ENCODE measurements at places on chromosomes 4 and X. TPM values are rescaled to one million over a fixed set of nuclear protein-coding genes. Genes with fewer than 3 reads are reported as not detected.

MAGEA2 gene
- not detected for polyA plus RNA-seq

ZNF827 gene
- polyA plus RNA-seq, result 34.9 TPM

GLRA3 gene
- polyA plus RNA-seq, result 0.11 TPM

BST1 gene
- polyA plus RNA-seq, result 3.3 TPM

CDKN2AIP gene
- 29.9 TPM for polyA plus RNA-seq

SLC10A4 gene
- polyA plus RNA-seq, result 0.39 TPM

APLN gene
- polyA plus RNA-seq, result 4.4 TPM

MECP2 gene
- polyA plus RNA-seq, result 33.3 TPM

ADH1C gene
- 26.4 TPM for polyA plus RNA-seq

KLB gene
- polyA plus RNA-seq, result 0.51 TPM

RHOXF2B gene
- polyA plus RNA-seq, result 0.10 TPM

ENAM gene
- polyA plus RNA-seq, result 0.49 TPM

TRIM60 gene
- not detected for polyA plus RNA-seq

DMD gene
- 53.0 TPM for polyA plus RNA-seq

NR3C2 gene
- 17.1 TPM for polyA plus RNA-seq

HADH gene
- polyA plus RNA-seq, result 79.4 TPM

PABPC1L2A gene
- polyA plus RNA-seq, result not detected

CXorf49 gene
- polyA plus RNA-seq, result not detected

MAGEE1 gene
- polyA plus RNA-seq, result 5.3 TPM

LUZP4 gene
- polyA plus RNA-seq, result not detected

PDS5A gene
- polyA plus RNA-seq, result 72.1 TPM

TEX11 gene
- polyA plus RNA-seq, result not detected

REELD1 gene
- 0.81 TPM for polyA plus RNA-seq

GLOD5 gene
- 1.9 TPM for polyA plus RNA-seq

DYNLT3 gene
- 35.6 TPM for polyA plus RNA-seq

KCNE5 gene
- polyA plus RNA-seq, result 6.9 TPM

PAGE2B gene
- not detected for polyA plus RNA-seq

P2RY8 gene
- 0.56 TPM for polyA plus RNA-seq

BRS3 gene
- 0.08 TPM for polyA plus RNA-seq

PPARGC1A gene
- 3.9 TPM for polyA plus RNA-seq

ADAMTS3 gene
- polyA plus RNA-seq, result 7.0 TPM

RWDD4 gene
- polyA plus RNA-seq, result 35.5 TPM

FHDC1 gene
- 10.2 TPM for polyA plus RNA-seq

GABRG1 gene
- 2.1 TPM for polyA plus RNA-seq

VSIG4 gene
- polyA plus RNA-seq, result 5.7 TPM

ARHGEF6 gene
- 20.4 TPM for polyA plus RNA-seq

CLIC2 gene
- 10.3 TPM for polyA plus RNA-seq

TMPRSS11D gene
- polyA plus RNA-seq, result 0.48 TPM

NDP gene
- polyA plus RNA-seq, result 0.21 TPM

AADAT gene
- 67.1 TPM for polyA plus RNA-seq

ARHGEF38 gene
- polyA plus RNA-seq, result 7.7 TPM

HAND2 gene
- polyA plus RNA-seq, result not detected

LANCL3 gene
- 4.3 TPM for polyA plus RNA-seq

TKTL2 gene
- polyA plus RNA-seq, result not detected

NDST3 gene
- polyA plus RNA-seq, result 1.5 TPM

MTTP gene
- polyA plus RNA-seq, result 1.2 TPM

MAGEB10 gene
- polyA plus RNA-seq, result not detected

PABPC4L gene
- 12.3 TPM for polyA plus RNA-seq

RPL10 gene
- polyA plus RNA-seq, result 5,478 TPM

BEND4 gene
- 0.04 TPM for polyA plus RNA-seq

PASD1 gene
- not detected for polyA plus RNA-seq

SLC4A4 gene
- polyA plus RNA-seq, result 55.9 TPM

COX7B2 gene
- polyA plus RNA-seq, result not detected

FATE1 gene
- polyA plus RNA-seq, result 0.42 TPM

HGFAC gene
- 0.64 TPM for polyA plus RNA-seq

All from left lung (tissue), 14 donors.